ENCODE measurements at places on chromosomes 4 and X.
A peak's percentile ranks its signal among the peaks of the same experiment; 100 is the strongest.

- H3K36me3 ChIP-seq = no peaks in the 10 kb centered on the region
- H3K27me3 ChIP-seq = peaks cover 13% of the 10 kb centered on the region
- H3K4me1 ChIP-seq = no peaks in the 10 kb centered on the region
- DNase-seq = no peak
Measured at GRCh38 chr4:183342541-183343533, 20.6 kb upstream of the CLDN24 start.

DNA sequence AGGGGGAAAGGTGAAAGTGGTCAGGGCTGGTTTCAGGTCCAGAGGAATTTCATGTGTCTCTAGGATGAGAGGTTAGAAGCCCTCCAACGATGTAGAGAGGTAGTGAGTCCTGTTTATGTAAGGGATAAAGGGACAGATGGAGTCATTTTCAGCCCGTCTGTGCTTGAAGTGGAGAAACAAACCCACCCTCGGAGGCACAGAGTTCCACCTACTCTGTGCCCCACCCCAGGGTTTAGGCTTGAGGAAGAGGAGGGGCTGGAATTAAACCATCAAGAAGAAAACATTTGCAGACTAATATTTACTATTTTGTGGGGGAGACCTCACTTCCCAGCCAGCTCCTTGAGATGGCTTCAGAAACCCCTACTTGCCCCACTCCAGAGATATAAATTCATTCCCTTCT is 868 bp upstream of the GNL3L start:
- H3K27me3 ChIP-seq = no peaks in the 10 kb centered on the region
- H3K27ac ChIP-seq = peak overlapping the region; percentile 98
- H3K4me1 ChIP-seq = peaks cover 26% of the 10 kb centered on the region
- DNase-seq = no peak
- peaks cover 38% of the 10 kb centered on the region for H3K36me3 ChIP-seq

- no peak for DNase-seq
- no peaks in the 10 kb centered on the region for H3K4me1 ChIP-seq
- H3K27me3 ChIP-seq = no peaks in the 10 kb centered on the region
- H3K27ac ChIP-seq = no peak overlapping the region
- no peak overlapping the region for H3K4me3 ChIP-seq
Measured at GRCh38 chr4:106063009-106063408, 167.7 kb downstream of the NPNT start.

DNA sequence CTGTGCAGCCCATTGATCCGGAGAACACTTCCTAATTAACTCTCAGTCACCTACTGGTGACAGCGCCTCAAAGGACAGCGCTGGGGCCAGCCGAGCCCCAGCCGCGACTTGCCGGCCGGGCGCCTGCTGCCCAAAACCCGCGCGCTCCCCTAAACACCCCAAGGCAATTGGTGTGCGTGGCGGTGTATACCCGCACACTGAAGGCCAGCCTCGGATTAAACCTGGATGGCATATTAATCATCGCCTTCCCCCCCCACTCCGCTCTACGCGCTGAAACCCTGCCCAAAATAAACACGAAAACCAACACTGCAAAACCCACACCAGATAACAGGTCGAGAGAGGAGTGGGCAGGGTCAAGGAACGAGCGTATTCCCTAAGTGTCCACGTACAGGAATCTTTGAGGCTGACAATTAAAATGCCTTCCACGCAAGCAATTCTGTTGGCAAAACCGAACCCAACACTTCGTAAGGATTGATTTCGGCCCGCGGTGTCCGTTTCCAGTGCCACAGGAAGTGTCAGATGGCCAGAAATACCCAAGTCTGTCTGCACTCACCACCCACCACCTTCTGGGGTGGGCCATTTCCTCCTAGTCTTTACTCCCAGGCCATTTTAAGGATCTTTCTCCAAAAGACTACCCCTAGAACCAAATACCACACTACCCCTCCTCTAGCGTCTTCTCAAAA is 2.7 kb downstream of the BCOR start:
- peaks cover 24% of the 10 kb centered on the region for H3K36me3 ChIP-seq
- peak overlapping the region; percentile 85 for H3K27ac ChIP-seq
- peak overlapping the region; percentile 92 for H3K4me3 ChIP-seq
- H3K27me3 ChIP-seq = no peaks in the 10 kb centered on the region
- DNase-seq = no peak

DNA sequence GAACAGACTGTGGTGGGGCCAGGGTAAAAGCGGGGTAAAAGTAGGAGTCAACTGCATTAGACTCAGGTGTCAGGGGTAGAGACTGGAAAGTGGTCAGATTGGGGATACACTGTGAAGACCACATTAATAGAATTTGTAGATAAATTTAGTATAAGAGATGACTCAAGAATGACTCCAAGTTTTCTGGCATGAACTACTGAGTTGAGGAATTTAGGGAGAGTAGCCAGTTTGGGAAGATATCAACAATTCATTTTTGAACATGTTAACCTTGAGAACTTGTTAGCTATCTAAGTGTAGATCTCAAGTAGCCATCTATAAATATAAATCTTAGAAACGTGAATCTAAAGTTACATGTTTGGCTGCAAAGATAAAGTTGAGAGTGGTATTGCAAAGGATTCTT is 206.9 kb upstream of the HCCS start:
- H3K36me3 ChIP-seq = no peaks in the 10 kb centered on the region
- H3K27me3 ChIP-seq = no peaks in the 10 kb centered on the region
- H3K4me3 ChIP-seq = no peak overlapping the region
- no peaks in the 10 kb centered on the region for H3K4me1 ChIP-seq

DNA sequence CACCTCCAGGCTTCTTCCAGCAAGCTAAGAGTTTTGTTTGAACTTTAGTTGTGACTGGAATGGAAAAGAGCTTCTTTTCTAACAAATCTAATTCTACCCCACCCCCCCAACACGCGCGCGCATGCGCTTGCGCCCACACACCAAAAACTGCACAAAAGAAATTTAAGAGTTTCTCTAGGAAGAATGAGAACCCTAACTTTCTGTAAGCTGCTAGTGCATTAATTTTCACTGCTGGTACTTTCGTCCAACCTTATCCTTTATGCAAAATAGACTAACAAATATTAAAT is 9.0 kb upstream of the INTU start:
- H3K27me3 ChIP-seq = peaks cover 41% of the 10 kb centered on the region
- H3K4me3 ChIP-seq = peak overlapping the region; percentile 43
- H3K36me3 ChIP-seq = no peaks in the 10 kb centered on the region
- no peak for DNase-seq
- H3K27ac ChIP-seq = no peak overlapping the region
- H3K4me1 ChIP-seq = peaks cover 5% of the 10 kb centered on the region

DNA sequence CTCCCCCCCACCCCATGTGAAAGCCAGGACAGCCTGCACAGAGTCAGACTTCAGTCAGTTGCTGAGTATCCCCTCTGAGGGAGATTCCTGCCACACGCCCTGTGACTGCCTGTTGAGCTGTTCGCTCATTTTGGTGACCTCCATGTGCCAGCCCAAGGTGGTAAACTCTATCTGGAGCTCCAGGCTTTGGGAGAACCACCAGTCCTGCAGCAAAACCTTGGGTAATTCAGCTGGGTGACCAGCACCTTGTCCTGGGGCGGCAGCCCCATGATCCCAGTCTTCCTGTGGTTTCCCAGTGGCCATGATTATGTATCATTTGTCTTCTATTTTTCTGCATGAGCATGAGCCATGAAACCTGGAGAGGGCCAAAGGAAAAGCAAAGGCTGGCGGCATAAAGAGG is 73.4 kb downstream of the NBDY start:
- no peak overlapping the region for H3K4me3 ChIP-seq
- H3K27me3 ChIP-seq = no peaks in the 10 kb centered on the region
- peaks cover 44% of the 10 kb centered on the region for H3K4me1 ChIP-seq
- peaks cover 11% of the 10 kb centered on the region for H3K36me3 ChIP-seq
- no peak for DNase-seq
- no peak overlapping the region for H3K27ac ChIP-seq
